ENCODE measurements at places on chromosomes 7 and 10.
A peak's percentile ranks its signal among the peaks of the same experiment; 100 is the strongest.

- no peak for DNase-seq
- H3K36me3 ChIP-seq: peaks cover 3% of the 10 kb centered on the region
- H3K27ac ChIP-seq: no peak overlapping the region
- no peaks in the 10 kb centered on the region for H3K27me3 ChIP-seq
- H3K4me1 ChIP-seq: peaks cover 18% of the 10 kb centered on the region
- H3K4me3 ChIP-seq: no peak overlapping the region
Measured at GRCh38 chr7:122137251-122138077, 6.6 kb downstream of the AASS start.

DNA sequence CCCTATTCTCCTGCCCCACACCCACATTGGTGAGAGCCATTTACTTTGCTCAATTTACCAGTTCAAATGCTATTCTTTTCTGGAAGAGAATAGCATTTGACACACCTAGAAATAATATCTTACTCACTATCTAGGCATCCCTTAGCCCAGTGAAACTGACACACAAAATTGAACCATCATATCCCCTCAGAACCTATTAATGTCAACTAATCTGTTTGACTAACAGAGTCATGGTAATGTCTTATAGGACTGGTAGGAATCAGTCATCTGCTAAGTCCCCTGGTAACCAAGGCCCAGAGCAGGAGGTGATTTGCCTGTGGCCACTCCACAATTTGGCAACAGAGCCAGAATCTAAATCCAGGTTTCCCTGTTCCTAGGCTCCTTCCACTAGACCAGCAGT lies 63.3 kb downstream of the PPP1R3C start:
- H3K4me1 ChIP-seq: peaks cover 11% of the 10 kb centered on the region
- no peak overlapping the region for H3K4me3 ChIP-seq
- peaks cover 2% of the 10 kb centered on the region for H3K36me3 ChIP-seq

GRCh38 chr10:130656187-130656575 lies 520.0 kb downstream of the GLRX3 start:
- no peaks in the 10 kb centered on the region for H3K36me3 ChIP-seq
- no peak overlapping the region for H3K4me3 ChIP-seq
- no peak for DNase-seq
- H3K27me3 ChIP-seq: peaks cover 26% of the 10 kb centered on the region

DNA sequence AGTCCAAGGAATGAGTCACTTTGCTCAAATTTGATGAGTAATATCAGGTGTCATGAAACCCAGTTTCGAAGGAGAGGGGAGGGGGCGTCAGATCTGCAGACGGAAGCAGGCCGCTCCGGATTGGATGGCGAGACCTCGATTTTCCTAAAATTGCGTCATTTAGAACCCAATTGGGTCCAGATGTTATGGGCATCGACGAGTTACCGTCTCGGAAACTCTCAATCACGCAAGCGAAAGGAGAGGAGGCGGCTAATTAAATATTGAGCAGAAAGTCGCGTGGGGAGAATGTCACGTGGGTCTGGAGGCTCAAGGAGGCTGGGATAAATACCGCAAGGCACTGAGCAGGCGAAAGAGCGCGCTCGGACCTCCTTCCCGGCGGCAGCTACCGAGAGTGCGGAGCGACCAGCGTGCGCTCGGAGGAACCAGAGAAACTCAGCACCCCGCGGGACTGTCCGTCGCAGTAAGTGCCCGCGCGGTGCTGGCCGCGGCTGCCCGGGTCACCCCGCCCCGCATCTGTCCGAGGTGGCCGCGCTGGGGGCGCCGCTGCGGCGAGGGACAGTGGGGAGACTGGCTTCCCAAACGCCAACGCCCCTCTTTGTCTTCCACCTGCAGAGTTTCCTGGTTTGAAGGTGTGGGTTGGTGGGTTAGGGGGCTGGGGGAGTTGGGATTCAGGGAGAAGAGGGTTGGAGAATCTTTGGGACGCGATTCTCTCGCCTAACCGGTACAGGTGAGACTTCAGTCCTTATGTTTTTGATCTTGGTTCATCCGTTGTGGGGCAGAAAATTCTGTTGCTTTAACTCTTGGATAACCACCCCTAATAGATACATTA lies at the start of gene TAC1:
Gene TAC1, plus strand, starts transcription at position 351 of the 829 bp plus-strand sequence. CDS start 527 bp downstream, outside the sequence.
- peak; percentile 14 for DNase-seq
- peaks cover 19% of the 10 kb centered on the region for H3K4me1 ChIP-seq
- peak within 1 kb of the TSS; percentile 11 for H3K27ac ChIP-seq
- H3K36me3 ChIP-seq: no peaks in the 10 kb centered on the region
- peak within 1 kb of the TSS; percentile 68 for H3K4me3 ChIP-seq
- peaks cover 89% of the 10 kb centered on the region for H3K27me3 ChIP-seq

DNA sequence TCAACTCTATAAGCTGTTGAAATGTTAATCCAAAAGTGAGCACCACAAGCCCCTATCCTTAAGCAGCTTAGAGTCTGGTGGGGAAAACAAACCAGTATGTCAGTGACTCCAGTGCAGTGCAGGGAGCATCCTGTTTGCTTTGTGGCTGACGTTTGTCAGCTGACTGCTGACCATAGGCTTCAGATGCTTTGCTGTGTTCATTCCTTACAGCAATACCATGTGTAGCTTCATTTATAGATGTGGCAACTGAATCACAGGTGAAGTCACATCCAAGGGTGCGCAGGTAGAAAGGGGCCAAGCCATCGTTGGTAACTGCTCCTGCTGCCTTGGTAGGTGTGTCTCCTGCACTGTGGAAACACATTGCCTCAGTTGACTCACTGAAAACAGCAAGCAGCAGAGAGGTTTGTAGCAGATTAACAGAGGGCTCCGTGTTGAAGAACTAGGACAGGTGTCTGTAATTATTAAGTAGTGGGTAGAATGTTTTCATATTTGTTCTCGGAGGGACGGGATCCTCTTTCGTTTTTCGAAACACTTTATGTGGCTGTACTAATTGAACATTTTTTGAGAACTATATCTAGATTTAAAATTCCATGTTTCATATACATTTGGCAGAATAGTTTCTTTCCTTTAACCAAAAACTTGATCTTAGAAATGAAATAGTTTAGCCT lies 2.0 kb downstream of the INSIG1 start:
- H3K36me3 ChIP-seq: peaks cover 5% of the 10 kb centered on the region
- peaks cover 2% of the 10 kb centered on the region for H3K27me3 ChIP-seq
- peak overlapping the region; percentile 83 for H3K4me3 ChIP-seq
- no peak overlapping the region for H3K27ac ChIP-seq

DNA sequence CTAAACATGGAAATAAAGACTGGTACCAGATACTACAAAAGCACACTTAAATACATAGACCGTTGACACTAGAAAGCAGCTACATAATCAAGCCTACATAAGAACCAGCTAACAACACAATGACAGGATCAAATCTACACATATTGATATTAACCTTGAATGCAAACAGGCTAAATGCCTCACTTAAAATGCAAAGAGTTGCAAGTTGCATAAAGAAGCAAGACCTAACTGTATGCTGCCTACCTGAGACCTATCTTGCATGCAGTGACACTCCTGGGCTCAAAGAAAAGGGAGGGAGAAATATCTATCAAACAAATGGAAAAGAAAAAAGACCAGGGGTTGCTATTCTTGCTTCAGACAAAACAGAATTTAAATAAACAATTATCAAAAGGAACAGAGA lies 14.2 kb upstream of the LIPN start:
- no peak overlapping the region for H3K27ac ChIP-seq
- no peak for DNase-seq
- no peaks in the 10 kb centered on the region for H3K4me1 ChIP-seq
- no peak overlapping the region for H3K4me3 ChIP-seq
- H3K27me3 ChIP-seq: no peaks in the 10 kb centered on the region

GRCh38 chr7:129771928-129772479 lies 160.5 kb downstream of the NRF1 start:
- H3K27ac ChIP-seq: no peak overlapping the region
- H3K27me3 ChIP-seq: peaks cover under 1% of the 10 kb centered on the region
- H3K4me3 ChIP-seq: no peak overlapping the region
- peaks cover 2% of the 10 kb centered on the region for H3K4me1 ChIP-seq
- peaks cover 6% of the 10 kb centered on the region for H3K36me3 ChIP-seq

Measured in progenitor cell of endocrine pancreas (in vitro differentiated cells).